Activated CD8-positive, alpha-beta T cell treated with anti-CD3 and anti-CD28 coated beads for 36 hours (primary cell): ENCODE measurements at places on chromosomes 2 and 18.

GRCh38 chr18:34978953-34979608 lies 62.1 kb upstream of the MAPRE2 start:
- peak; percentile 85 for DNase-seq

- no peak for DNase-seq
Observed at GRCh38 chr2:154481336-154481735, 217.2 kb upstream of the KCNJ3 start.

- DNase-seq: no peak
Observed at GRCh38 chr2:216665717-216666116, 29.6 kb downstream of the IGFBP5 start.

GRCh38 chr2:84986018-84986417 lies 15.1 kb downstream of the KCMF1 start:
- no peak for DNase-seq

DNA sequence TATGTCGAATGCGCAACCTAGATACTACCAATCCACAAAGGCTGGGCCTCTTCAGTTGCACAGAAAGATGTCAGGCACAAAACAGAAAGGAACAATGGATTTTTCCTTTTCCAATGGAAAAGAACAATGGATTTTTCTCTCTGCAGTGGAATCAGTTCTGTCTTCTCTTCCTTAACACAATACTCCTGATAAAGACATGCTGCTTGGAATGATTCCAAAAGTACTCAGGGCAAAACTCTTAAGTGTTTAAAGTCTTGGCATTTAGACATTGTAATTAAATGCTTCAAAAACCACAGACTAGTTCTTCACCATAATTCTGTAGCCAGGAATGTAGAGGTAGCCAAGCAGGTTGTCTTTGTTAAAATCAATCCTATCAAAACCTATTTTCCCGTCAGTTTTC lies 46.7 kb upstream of the FLACC1 start:
- DNase-seq: no peak

- DNase-seq: no peak
Observed at GRCh38 chr2:239328351-239329191, 72.2 kb downstream of the HDAC4 start.

GRCh38 chr2:142834021-142834420 lies 43.4 kb upstream of the KYNU start:
- no peak for DNase-seq

GRCh38 chr18:21513292-21513691 lies 87.2 kb downstream of the ESCO1 start:
- no peak for DNase-seq

DNA sequence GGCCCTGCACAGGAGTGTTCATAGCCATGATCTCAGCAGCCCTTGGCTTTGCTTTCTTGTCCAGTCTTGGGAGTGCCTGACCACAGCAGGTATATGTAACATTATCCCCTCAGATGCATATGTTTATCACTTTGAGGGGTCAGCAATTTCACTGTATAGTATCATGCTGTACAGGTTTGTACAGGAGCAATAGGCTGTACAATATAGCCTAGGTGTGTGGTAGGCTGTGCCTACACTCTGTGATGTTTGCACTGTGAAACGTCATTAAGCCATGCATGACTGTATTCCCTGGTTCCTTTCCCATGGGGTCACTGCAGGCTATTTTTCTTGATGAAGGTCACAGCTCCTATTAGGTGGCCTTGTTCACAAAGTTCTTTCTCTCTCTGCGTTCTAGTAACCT lies 4.7 kb upstream of the IL36G start:
- no peak for DNase-seq

DNA sequence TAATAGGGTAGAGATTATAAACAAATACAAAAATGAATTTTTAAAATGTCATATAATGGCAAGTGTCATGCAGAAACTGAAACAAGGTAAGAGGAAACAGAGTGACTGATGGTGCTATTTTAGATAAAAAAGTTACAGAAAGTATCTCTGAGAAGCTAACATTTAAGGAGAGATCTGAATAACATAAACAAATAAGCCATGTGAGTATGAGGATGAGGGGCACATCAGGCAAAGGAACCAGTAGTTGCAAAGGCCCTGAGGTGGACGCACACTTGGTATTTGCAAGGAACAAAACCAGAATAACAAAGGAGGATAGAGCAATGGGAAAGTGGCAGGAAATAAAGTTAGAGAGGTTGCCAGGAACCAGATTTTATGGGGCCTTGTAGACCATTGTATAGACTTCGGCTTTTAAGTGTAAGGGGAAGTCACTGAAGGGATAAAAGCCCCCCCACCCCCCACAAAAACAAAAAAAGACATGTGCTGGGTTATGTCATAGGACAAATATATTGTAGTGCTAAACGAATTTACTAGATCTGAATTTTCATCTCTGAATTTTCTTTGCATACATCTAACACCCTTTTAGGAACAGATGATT lies 159.2 kb downstream of the DTNB start:
- DNase-seq: no peak

- DNase-seq: peak; percentile 59
Observed at GRCh38 chr2:23624378-23624777, 239.4 kb downstream of the KLHL29 start.

- DNase-seq: no peak
Observed at GRCh38 chr2:42334220-42334619, 26.8 kb downstream of the COX7A2L start.
